ENCODE measurements at places on chromosomes 7 and 10.
A peak's percentile ranks its signal among the peaks of the same experiment; 100 is the strongest.

DNA sequence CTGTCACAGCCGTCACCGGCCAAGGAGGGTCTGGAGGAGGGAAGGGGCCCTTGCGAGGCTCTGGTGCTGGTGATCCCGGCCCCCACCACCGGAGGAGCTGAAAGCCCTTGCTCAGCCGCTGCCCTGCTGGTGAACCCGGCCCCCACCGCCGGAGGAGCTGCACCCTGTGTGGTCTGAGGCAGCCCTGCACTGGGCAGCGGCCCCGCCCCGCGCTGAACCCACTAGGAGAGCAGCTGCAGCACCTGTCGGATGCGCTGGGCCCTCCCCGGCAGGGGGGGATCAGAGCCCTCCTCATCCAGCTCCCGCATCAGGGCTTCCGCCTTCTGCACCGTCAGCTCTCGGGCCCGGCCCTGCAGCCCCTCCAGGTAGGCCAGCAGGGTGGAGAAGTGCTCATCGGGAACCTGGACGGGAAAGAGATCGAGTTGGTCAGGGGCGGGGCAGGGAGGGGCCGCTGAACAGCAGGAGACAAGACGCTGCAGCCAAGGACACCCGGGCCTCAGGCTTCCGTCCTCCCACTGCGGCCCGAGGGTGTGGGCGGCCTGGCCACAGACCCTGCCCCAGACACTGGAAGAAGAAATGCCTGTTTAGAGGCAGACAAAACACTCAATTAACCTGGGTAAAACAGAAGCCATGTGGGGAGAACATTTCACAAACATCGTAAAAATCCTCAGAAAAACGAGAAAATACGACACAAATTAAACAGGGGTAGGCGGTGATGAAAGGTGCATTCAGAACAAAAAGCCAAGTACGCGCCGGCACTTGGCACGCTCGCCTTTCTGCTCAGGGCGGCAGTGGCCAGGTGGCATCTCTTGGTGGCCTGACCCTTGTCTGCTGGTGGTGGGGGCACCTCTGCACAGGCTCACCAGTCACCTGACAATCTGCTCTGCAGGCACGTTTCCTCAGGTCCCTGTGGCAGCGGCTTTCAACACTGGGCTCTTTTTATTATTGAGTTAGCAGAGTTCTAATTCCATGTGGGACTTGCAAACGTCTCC, 14.7 kb downstream of the CYP2W1 start:
- no peak for DNase-seq

- no peak for DNase-seq
Observed at GRCh38 chr10:98404571-98405359, 10.2 kb downstream of the PYROXD2 start.

DNA sequence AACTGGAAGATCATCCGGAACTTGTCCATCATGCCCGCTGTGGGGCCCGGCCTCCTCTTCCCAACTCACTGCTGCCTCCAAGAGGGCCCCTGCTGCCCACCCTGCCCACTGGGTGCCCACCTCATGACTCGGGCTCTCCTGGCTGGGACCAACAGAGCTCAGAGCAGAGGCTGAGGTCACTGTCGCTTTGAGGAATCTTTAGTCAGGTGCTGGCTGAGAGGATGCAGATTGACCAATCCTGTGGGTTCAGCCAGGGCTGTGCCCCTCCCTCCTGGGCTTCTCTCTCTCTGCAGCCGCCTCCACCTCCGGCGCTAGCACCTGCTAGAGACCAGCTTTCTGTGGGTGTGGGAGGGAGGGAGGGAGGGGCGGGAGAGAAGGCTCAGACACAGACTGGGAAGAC, at the start of gene CALHM1:
TSS of gene CALHM1 (minus strand) at position 181 of the 400 bp plus-strand sequence. CDS start at position 32, 149 bp downstream.
- DNase-seq: no peak

GRCh38 chr10:78415111-78415510, 381.4 kb downstream of the RPS24 start:
- no peak for DNase-seq

- DNase-seq: no peak
Observed at GRCh38 chr7:35524112-35524804, 170.7 kb downstream of the HERPUD2 start.

GRCh38 chr10:58887474-58887873, 289.0 kb upstream of the PHYHIPL start:
- DNase-seq: no peak

- DNase-seq: no peak
Observed at GRCh38 chr10:94219829-94220228, 142.9 kb downstream of the NOC3L start.

DNA sequence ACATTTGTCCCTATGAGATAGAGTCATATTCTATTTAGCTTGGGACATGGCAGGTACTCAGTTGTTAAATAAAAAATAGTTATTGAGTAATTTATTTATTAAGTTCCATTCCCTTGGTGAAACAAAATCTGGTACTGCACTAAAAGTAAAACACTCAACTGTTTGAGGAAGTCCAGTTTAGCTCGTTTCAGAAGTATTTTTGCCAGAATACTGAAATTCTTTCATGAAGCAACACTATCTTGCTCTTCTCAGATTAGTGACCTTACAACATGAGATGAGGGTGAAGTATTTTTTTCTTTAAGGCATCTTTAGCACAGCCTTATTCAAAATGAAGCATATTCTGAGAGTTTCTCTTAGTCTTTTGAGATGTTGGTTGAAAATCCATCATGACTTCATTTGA, 106.0 kb downstream of the ZNF365 start:
- no peak for DNase-seq

GRCh38 chr7:94133460-94133859, 129.3 kb upstream of the BET1 start:
- no peak for DNase-seq

DNA sequence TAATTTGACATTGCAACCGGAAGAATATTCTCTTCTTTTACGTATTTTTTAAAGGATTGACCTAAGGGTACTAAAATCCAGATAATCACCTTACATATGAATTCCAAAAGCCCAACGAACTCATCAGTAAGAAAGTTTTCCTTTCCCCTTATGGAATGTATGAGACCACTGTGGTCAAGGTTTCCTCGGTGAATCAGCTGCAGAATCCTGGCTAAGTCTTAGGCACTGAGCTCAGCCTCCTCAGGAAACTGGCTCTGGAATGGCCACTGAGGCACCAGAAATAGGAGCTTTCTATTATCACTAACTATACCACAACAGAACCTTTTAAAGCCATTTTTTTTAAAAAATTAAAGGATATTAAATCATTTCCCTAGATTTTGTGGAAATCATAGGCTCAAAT, 21.0 kb downstream of the SVIL start:
- no peak for DNase-seq

DNA sequence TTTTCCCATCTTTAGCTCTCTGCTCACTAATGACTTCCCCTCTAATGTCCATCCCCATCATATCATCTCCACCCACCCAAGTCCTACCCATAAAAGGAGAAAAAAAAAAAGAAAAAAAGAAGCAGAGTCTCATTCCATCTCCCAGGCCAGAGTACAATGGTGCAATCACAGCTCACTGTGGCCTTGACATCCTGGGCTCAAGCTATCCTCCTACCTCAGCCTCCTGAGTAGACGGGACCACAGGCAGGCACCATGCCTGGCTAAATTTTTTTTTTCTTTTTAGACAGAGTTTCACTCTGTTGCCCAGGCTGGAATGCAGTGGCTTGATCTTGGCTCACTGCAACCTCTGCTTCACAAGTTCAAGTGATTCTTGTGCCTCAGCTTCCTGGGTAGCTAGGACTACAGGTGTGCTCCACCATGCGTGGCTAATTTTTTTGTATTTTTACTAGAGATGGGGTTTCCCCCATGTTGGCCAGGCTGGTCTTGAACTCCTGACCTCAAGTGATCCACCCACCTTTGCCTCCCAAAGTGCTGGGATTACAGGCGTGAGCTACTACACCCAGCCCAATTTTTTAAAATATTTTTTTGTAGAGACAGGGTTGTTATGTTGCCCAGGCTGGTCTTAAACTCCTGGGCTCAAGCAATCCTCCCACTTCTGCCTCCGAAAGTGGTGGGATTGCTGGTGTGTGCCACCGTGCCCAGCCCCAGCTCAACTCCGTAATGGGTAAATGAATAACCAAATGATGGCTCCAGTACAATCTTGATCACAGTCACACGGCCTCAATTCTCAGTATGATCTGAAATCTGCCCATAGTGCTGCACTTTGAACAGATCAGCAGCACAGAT, 24.6 kb upstream of the SGMS1 start:
- no peak for DNase-seq

DNA sequence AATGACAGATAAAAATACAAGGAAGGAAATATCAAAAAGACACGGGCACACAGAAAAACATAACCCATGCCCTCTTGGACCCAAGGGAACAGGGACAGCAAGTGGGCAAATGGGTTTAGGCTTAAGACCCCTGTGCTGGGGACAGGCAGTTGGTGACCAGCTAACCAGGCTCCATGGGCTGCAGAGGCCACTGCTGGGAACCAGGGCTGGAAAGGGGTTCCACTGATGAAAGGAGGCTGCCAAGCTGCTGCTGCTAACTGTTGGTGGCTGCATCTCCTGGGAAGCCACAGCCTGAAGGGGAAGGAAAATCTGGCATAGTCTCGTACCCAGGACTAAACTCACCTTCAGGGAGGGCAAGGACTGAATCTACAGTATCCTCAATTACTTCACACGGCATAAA, 579.2 kb upstream of the MGMT start:
- DNase-seq: no peak

GRCh38 chr7:139659922-139660316, 117.9 kb downstream of the HIPK2 start:
- no peak for DNase-seq

DNA sequence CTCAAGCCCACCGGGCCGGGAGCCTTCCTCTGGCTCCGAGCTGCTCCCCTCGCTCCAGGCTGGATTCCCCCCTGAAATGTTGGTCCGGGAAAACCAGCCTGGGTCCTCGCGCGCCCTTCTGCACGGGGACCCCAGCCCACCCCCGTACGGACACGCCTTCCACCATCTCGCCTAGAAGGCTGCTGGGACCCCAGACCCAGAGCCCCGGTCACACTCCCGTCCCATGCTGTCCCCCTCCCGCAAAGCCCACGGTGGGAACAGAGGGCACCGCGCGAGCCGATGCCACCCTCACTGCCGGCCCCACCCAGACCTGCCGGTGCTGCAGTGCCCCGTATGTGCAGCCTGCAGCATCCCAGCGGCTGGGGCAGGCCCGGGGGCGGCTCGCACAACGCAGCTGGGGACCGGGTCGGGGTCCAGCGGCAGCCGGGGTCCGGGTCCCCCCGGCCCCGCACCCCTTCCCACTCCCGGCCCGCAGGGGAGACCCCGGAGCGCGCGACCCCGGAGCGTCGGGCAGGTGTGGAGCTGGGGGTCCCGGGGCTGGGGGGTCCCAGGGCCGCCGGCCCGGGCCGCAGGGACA, 871 bp downstream of the SPOCK2 start:
- no peak for DNase-seq

DNA sequence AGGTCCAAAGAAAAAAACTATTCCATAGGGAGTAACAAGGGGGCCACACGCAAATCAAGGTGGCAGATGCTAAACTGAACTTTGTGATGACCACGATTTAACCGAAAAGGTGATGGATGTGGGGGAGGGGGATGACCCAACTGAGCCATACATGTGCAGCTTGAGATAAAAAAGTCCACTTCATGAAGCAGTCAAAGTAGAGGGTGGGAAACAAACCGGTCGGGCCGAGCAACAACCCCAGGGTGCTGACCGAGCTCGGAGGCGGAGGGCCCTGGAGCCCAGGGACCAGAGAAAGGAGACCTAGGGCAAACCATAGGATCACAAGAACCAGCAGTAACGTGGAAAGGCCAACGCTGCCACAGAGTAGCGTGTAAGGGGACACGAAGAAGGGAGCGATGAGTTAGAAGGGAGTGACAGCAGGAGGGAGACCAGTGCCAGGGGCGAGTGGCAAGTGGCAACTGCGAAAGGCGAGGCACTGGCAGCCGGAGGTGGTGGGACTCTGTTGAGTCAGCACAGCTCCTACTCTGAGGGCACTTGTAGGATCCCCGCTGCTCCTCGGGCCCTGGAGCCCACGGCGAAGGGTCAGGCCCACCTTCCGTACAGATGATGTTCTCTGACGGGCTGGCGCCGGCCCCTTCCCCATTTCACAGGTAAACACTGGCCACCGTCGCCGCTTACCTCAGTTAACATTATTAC, 540 bp downstream of the SNX13 start:
- DNase-seq: peak; percentile 48

DNA sequence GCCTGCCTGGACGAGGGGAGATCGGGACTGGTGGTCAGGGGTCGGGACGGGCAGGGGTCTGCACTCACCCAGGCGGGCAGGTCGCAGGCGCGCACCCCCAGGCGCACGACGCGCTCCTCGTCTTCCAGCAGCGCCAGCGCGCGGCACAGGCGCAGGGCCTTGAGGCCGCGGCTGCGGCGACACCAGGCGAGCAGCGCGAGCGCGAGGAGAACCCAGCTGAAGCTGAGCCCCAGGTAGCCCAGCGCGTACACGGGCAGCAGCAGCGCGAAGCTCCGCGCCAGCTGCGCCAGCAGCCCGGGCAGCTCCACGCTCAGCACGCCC, 328 bp downstream of the ESYT2 start:
- peak; percentile 82 for DNase-seq

- DNase-seq: no peak
Observed at GRCh38 chr10:12507165-12507850, 158.0 kb downstream of the CAMK1D start.

GRCh38 chr7:43296306-43296705, 183.9 kb downstream of the HECW1 start:
- DNase-seq: no peak

DNA sequence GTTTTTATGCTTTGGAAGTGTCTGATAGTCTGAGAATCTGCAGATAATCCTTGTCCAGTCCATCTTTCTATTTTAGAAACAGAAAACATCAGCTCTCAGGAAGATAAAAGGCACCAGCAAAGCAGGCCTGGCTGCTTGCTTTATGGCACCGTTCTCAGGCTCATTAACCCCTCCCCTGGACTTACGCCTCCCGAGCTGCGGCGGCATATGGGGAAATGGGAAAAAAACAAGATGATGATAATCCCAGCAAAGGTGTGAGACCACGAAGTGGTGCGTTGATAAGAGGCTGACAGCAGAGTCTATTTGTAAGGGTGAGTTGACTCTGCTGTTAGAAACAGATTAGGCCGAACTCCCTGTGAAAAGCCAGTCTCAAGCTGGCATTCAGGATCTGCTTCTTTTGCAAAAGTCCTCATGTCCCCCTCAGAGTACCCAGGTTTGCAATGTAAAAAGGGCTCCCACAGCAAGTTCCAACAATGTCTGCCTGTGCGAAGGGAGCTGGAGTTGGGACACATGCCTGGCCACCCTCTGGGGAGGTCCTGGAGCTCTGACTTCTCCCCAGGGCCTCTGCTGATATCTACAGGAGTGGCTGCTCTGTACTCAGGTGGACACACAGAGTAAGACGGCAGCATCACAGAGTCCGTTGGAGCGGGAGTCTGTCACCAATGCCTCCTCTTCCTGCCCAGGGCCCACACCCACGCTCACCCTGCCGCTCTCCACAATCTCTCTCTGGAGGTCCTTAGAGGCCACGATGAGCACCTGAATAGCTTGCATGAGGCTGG, 54.3 kb downstream of the SPDYE5 start:
- DNase-seq: no peak

DNA sequence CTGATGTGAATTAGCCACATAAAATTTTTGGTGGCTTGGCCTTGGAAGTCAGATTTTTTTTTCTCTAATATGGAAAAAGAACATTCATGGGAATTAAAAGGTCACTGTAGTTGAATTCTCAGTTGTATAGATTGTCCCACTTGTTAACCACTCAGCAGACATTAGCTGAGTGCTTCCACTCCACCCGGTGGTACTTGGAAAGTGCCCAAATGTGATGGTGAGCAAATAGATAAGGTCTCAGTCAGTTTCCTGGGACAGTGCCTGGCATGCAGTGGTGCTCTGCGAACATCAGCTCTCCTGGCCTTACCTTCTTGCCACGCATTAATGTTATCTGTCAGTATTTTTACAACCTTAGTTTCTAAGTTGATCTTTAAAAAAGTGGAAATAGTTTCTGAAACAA, 1.4 kb downstream of the ATP5F1C start:
- DNase-seq: peak; percentile 60
